NCI-H2171 treated with DMSO at 0.1 percent for 48 hours (cell line): ENCODE measurements at places on chromosomes 2 and 18.
A peak's percentile ranks its signal among the peaks of the same experiment; 100 is the strongest.

GRCh38 chr2:40257340-40258134 lies 194.4 kb downstream of the SLC8A1 start:
- DNase-seq = no peak

- DNase-seq = peak; percentile 11
Observed at GRCh38 chr2:206521115-206521514, 77.8 kb downstream of the ADAM23 start.

- DNase-seq = no peak
Observed at GRCh38 chr18:9608728-9609127, 5.6 kb downstream of the PPP4R1 start.

GRCh38 chr18:9130806-9131205 lies 5.8 kb upstream of the ANKRD12 start:
- DNase-seq = no peak

- no peak for DNase-seq
Observed at GRCh38 chr2:145617420-145617819, 1097.5 kb upstream of the ZEB2 start.

DNA sequence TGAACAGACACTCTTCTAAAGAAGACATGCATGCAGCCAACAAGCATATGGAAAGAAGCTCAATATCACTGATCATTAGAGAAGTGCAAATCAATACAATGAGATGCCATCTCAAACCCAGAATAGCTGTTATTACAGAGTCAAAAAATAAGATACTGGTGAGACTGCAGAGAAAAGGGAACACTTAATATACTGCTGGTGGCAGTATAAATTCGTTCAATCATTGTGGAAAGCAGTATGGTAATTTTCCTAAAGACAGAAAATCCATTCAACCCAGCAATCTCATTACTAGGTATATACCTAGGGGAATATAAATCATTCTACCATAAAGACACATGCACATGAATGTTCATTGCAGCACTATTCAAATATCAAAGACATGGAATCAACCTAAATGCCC lies 116.6 kb upstream of the LTBP1 start:
- no peak for DNase-seq

DNA sequence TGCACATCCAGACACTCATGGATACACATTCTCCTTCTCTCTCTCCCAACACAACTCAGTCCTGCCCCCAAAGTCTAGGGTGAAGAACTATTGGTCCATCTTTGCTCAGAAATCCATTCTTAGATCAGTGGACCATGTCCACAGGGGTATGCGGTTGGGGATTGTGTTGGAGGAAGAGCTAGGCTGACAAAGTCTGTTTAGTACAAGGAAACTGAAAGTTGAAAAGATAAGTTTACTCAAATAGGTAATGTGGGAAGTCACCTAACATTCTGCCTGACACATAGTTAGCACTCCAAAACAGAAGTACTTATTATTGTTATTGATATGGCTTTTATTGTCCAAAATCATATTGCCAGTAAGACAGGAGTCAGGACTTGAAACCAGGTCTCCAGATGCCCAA lies 55.9 kb downstream of the ALK start:
- DNase-seq = no peak

- DNase-seq = peak; percentile 90
Observed at GRCh38 chr2:212135739-212136138, 402.9 kb downstream of the ERBB4 start.

- no peak for DNase-seq
Observed at GRCh38 chr2:188975497-188976102, 1.4 kb downstream of the COL3A1 start.
